ENCODE measurements at places on chromosomes 4 and X. TPM values are rescaled to one million over a fixed set of nuclear protein-coding genes. Genes with fewer than 3 reads are reported as not detected.

The FHIP1A gene
- polyA plus RNA-seq, result 0.76 TPM

The MGARP gene
- polyA plus RNA-seq, result 0.09 TPM

The NLGN4X gene
- 1.2 TPM for polyA plus RNA-seq

The TENM3 gene
- 0.70 TPM for polyA plus RNA-seq

The HERC5 gene
- polyA plus RNA-seq, result 1.5 TPM

The CLIC2 gene
- 2.0 TPM for polyA plus RNA-seq

The PFKFB1 gene
- polyA plus RNA-seq, result 4.4 TPM

The SLC4A4 gene
- 10.7 TPM for polyA plus RNA-seq

The DCHS2 gene
- 0.07 TPM for polyA plus RNA-seq

The GRPR gene
- not detected for polyA plus RNA-seq

The AKAP4 gene
- not detected for polyA plus RNA-seq

GRCh38 chr4:100017637-100018310 is 67.7 kb upstream of the H2AZ1 start:
- H3K36me3 ChIP-seq, result no peaks in the 10 kb centered on the region
- H3K4me1 ChIP-seq, result no peaks in the 10 kb centered on the region
- no peak overlapping the region for H3K4me3 ChIP-seq
- no peak overlapping the region for H3K27ac ChIP-seq
- peaks cover 3% of the 10 kb centered on the region for H3K27me3 ChIP-seq
- no peak for DNase-seq

- H3K27me3 ChIP-seq, result no peaks in the 10 kb centered on the region
- H3K36me3 ChIP-seq, result no peaks in the 10 kb centered on the region
- no peak overlapping the region for H3K4me3 ChIP-seq
- DNase-seq, result no peak
- H3K27ac ChIP-seq, result no peak overlapping the region
Measured at GRCh38 chr4:11831739-11832138, 403.0 kb upstream of the HS3ST1 start.

DNA sequence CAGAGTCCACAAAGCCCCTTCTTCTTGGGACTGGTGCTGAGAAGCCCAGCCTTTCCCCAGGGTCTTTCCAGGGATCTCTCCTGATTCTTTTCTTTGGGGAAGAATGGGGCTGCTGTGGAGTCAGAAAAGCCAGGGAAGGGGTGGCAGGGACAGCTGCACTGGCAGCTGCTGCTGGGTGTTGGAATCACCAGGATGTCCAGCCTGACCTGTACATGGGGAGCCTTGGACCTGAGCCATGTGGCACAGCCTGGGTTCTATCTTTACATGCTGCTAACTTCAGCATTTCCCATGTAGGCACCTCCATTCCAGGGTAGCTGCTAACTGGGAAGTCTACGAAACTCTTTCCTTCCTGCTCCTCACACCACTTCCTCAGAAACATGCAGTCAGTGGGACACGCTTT is 36.0 kb downstream of the MED28 start:
- H3K27me3 ChIP-seq, result no peaks in the 10 kb centered on the region
- H3K27ac ChIP-seq, result no peak overlapping the region
- no peak for DNase-seq

- no peaks in the 10 kb centered on the region for H3K4me1 ChIP-seq
- DNase-seq, result no peak
- H3K4me3 ChIP-seq, result no peak overlapping the region
- no peak overlapping the region for H3K27ac ChIP-seq
- no peaks in the 10 kb centered on the region for H3K27me3 ChIP-seq
Measured at GRCh38 chr4:183185018-183185417, 86.0 kb downstream of the WWC2 start.

- H3K4me3 ChIP-seq, result no peak overlapping the region
- no peaks in the 10 kb centered on the region for H3K36me3 ChIP-seq
Measured at GRCh38 chr4:182111586-182111985, 131.6 kb upstream of the TENM3 start.

DNA sequence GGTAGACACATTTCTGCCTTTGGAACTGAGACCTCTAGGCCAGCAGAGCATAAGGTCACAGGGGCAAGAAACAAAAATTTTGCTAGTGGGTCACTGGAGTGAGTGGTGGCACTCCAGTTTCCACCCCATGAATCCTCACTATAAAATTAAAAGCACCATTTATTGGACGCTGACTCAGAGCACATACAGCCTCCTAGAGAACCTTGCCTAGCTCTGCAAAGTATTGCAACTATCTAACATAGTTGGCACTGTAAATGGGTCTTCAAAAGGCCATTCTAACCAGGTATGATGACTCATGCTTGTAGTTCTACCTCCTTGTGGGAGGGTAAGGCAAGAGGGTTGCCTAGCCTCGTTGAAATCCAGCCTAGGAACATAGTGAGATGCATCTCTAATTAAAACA is 25.1 kb downstream of the RRAGB start:
- peaks cover 5% of the 10 kb centered on the region for H3K36me3 ChIP-seq
- H3K27me3 ChIP-seq, result no peaks in the 10 kb centered on the region
- H3K4me1 ChIP-seq, result no peaks in the 10 kb centered on the region

GRCh38 chrX:5306654-5307121 is 922.0 kb downstream of the NLGN4X start:
- H3K27ac ChIP-seq, result no peak overlapping the region
- H3K27me3 ChIP-seq, result no peaks in the 10 kb centered on the region
- no peaks in the 10 kb centered on the region for H3K4me1 ChIP-seq
- DNase-seq, result no peak
- H3K4me3 ChIP-seq, result no peak overlapping the region

- H3K4me1 ChIP-seq, result no peaks in the 10 kb centered on the region
- no peaks in the 10 kb centered on the region for H3K36me3 ChIP-seq
- no peak overlapping the region for H3K4me3 ChIP-seq
- no peaks in the 10 kb centered on the region for H3K27me3 ChIP-seq
Measured at GRCh38 chr4:156677131-156677531, 294.5 kb downstream of the PDGFC start.

GRCh38 chr4:72207196-72207595 is 175.4 kb downstream of the NPFFR2 start:
- no peaks in the 10 kb centered on the region for H3K36me3 ChIP-seq
- no peaks in the 10 kb centered on the region for H3K4me1 ChIP-seq
- no peaks in the 10 kb centered on the region for H3K27me3 ChIP-seq
- no peak overlapping the region for H3K4me3 ChIP-seq

- no peaks in the 10 kb centered on the region for H3K27me3 ChIP-seq
- peak overlapping the region; percentile 50 for H3K27ac ChIP-seq
- H3K36me3 ChIP-seq, result no peaks in the 10 kb centered on the region
- H3K4me1 ChIP-seq, result no peaks in the 10 kb centered on the region
- H3K4me3 ChIP-seq, result peak overlapping the region; percentile 11
Measured at GRCh38 chr4:183721207-183722081, 62.4 kb downstream of the TRAPPC11 start.

GRCh38 chrX:69119122-69119521 is 46.1 kb downstream of the PJA1 start:
- H3K27me3 ChIP-seq, result no peaks in the 10 kb centered on the region
- H3K36me3 ChIP-seq, result no peaks in the 10 kb centered on the region
- no peak overlapping the region for H3K27ac ChIP-seq
- H3K4me3 ChIP-seq, result no peak overlapping the region

GRCh38 chr4:4533461-4534169 is 8.2 kb downstream of the STX18 start:
- peaks cover 11% of the 10 kb centered on the region for H3K4me1 ChIP-seq
- H3K27ac ChIP-seq, result no peak overlapping the region
- no peak overlapping the region for H3K4me3 ChIP-seq
- DNase-seq, result no peak

- H3K4me3 ChIP-seq, result no peak overlapping the region
- H3K4me1 ChIP-seq, result no peaks in the 10 kb centered on the region
- DNase-seq, result no peak
- H3K27me3 ChIP-seq, result no peaks in the 10 kb centered on the region
- no peaks in the 10 kb centered on the region for H3K36me3 ChIP-seq
Measured at GRCh38 chr4:42216664-42217063, 64.2 kb upstream of the BEND4 start.

- H3K4me1 ChIP-seq, result no peaks in the 10 kb centered on the region
- H3K36me3 ChIP-seq, result no peaks in the 10 kb centered on the region
Measured at GRCh38 chr4:75745161-75745560, 20.8 kb downstream of the USO1 start.

GRCh38 chr4:138909587-138909986 is 106.0 kb upstream of the NOCT start:
- no peaks in the 10 kb centered on the region for H3K4me1 ChIP-seq
- H3K27ac ChIP-seq, result no peak overlapping the region
- DNase-seq, result no peak
- no peaks in the 10 kb centered on the region for H3K27me3 ChIP-seq
- H3K4me3 ChIP-seq, result no peak overlapping the region

GRCh38 chr4:184293552-184293951 is 75.9 kb upstream of the ENPP6 start:
- H3K27ac ChIP-seq, result no peak overlapping the region
- peaks cover 6% of the 10 kb centered on the region for H3K4me1 ChIP-seq
- no peak overlapping the region for H3K4me3 ChIP-seq
- no peaks in the 10 kb centered on the region for H3K36me3 ChIP-seq
- H3K27me3 ChIP-seq, result no peaks in the 10 kb centered on the region

DNA sequence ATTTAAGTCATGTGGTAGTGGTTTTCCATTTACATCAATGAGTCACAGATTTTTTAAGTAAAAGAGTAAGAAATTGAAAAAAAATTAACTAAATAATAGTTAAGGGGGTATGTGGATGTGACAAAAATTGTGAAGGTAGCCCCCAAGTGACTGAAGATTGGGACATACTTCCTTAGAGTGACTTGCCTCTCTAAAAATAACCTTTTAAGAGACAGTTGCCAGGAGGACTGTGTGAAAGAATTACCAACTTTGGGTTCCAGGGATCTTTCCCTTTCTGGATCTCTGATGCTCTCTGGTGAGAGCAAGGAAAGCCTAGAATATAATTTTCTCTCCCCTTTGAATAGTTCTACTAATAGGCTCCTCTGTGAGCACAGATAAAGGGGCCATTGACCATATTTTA is 42.7 kb downstream of the NHSL2 start:
- no peaks in the 10 kb centered on the region for H3K4me1 ChIP-seq
- peaks cover 3% of the 10 kb centered on the region for H3K27me3 ChIP-seq
- DNase-seq, result no peak
- H3K4me3 ChIP-seq, result no peak overlapping the region

DNA sequence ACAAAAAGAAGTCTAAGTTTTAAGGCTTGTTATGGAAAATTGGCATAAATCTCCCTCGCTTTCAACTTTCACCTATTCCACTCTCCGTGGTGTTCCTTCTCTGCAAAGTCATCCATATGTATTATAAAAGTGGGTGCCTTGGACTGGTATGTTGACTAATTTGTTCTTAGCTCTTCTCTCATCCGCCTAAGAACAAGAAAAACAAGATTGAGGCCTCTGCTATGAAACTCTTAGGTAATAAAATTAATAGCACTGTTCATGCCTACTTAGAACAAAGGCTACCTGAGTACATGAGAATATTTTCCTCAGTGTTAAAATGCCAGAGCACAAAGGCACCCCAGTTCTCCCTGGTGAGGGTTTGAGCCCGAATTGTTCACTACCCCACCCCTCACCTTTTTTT is 1.3 kb downstream of the CNGA1 start:
- H3K4me3 ChIP-seq, result peak overlapping the region; percentile 12
- peaks cover 18% of the 10 kb centered on the region for H3K4me1 ChIP-seq
- no peak for DNase-seq
- peak overlapping the region; percentile 95 for H3K27ac ChIP-seq

DNA sequence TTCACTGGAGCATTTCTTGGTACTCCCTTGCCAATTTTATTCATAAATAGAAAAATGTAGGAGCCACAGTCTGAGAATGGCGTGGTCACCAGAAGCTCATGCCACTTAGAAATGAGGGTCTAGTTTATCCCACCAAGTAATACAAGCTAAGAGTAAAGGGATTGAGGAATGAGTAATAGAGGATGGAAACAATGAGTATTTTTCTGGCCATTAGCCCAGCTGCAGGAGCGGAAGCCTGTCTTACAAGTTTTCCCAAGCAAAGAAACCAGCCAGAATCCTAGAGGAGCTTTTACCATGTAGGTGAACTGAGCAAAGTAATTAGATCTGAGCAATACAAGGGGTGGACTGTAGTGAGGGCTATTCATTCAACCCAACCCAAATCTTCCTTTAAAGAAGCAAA is 160.7 kb upstream of the NPY2R start:
- H3K27me3 ChIP-seq, result no peaks in the 10 kb centered on the region
- no peak for DNase-seq
- H3K4me1 ChIP-seq, result no peaks in the 10 kb centered on the region
- H3K27ac ChIP-seq, result no peak overlapping the region
- no peaks in the 10 kb centered on the region for H3K36me3 ChIP-seq

DNA sequence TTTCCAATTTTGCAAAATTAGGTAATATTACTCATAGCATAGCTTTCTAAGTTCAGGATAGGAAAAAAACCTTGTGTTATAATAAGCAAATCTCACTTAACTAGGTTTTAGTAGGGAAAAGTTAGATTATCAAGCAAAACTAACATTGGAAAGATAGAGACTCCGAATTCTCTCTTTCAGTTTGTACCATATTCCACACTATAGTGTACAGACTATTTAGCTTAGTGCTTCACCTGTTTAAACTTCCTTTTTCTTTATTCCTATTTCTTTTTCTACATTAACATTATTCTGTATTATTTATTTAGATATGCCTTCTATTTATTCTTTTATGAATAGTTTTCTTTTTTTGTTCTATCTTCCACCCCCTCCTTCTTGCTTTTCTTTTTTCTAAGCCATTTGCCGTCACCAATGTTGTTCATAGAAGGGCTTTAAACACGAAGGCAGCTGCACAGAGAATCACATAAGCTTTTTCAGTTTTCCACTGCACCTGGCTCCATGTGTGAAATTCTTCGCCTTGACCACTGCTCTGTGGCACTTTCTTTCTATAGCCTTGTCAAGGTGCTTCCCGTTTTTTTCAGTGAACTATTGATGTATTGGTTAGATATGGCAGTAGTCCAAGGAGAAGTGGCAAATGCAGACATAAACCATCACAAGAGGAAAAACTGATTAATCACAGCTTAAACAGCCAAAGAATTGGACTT is 8.5 kb downstream of the PCDH10 start:
- H3K4me1 ChIP-seq, result no peaks in the 10 kb centered on the region
- DNase-seq, result no peak
- H3K4me3 ChIP-seq, result no peak overlapping the region
- H3K27ac ChIP-seq, result no peak overlapping the region
- peaks cover 7% of the 10 kb centered on the region for H3K27me3 ChIP-seq
- H3K36me3 ChIP-seq, result no peaks in the 10 kb centered on the region

- no peaks in the 10 kb centered on the region for H3K27me3 ChIP-seq
- H3K4me3 ChIP-seq, result no peak overlapping the region
- no peak overlapping the region for H3K27ac ChIP-seq
- H3K36me3 ChIP-seq, result no peaks in the 10 kb centered on the region
- no peaks in the 10 kb centered on the region for H3K4me1 ChIP-seq
- no peak for DNase-seq
Measured at GRCh38 chr4:177107288-177107921, 202.3 kb upstream of the NEIL3 start.

DNA sequence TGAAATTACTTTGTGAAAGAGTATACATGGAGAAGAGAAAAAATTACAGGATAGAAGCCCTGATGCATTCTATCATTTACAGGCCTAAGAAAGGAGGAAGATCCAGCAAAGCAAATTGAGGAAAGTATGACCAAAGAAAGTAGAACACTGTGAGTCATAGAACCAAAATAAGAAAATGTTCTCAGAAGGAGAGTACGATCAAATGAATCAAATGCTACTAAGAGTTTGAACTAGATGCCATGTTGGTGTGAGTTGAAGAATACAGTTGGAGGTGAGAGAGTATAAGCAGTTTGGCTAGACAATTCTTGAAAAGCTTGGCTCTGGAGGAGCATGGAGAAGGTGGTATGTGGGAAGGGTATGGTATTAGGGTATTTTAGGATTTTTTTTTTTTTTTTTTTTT is 161.8 kb downstream of the RPA4 start:
- H3K4me1 ChIP-seq, result no peaks in the 10 kb centered on the region
- no peaks in the 10 kb centered on the region for H3K27me3 ChIP-seq
- no peak for DNase-seq
- H3K27ac ChIP-seq, result no peak overlapping the region

- no peak overlapping the region for H3K4me3 ChIP-seq
- H3K27ac ChIP-seq, result no peak overlapping the region
- H3K36me3 ChIP-seq, result no peaks in the 10 kb centered on the region
- H3K4me1 ChIP-seq, result no peaks in the 10 kb centered on the region
- H3K27me3 ChIP-seq, result no peaks in the 10 kb centered on the region
Measured at GRCh38 chr4:174669270-174669669, 147.0 kb upstream of the HPGD start.

All from liver (tissue), 10 donors.